Daoy (cell line): ENCODE measurements at places on chromosomes 6 and 20. TPM values are rescaled to one million over a fixed set of nuclear protein-coding genes. Genes with fewer than 3 reads are reported as not detected.

Gene SLC17A1
- total RNA-seq: not detected in 2 replicates

Gene CALHM4
- not detected in 2 replicates for total RNA-seq

GRCh38 chr20:25177890-25178321 lies 17.6 kb upstream of the ENTPD6 start:
- DNase-seq: peak; percentile 76

DNA sequence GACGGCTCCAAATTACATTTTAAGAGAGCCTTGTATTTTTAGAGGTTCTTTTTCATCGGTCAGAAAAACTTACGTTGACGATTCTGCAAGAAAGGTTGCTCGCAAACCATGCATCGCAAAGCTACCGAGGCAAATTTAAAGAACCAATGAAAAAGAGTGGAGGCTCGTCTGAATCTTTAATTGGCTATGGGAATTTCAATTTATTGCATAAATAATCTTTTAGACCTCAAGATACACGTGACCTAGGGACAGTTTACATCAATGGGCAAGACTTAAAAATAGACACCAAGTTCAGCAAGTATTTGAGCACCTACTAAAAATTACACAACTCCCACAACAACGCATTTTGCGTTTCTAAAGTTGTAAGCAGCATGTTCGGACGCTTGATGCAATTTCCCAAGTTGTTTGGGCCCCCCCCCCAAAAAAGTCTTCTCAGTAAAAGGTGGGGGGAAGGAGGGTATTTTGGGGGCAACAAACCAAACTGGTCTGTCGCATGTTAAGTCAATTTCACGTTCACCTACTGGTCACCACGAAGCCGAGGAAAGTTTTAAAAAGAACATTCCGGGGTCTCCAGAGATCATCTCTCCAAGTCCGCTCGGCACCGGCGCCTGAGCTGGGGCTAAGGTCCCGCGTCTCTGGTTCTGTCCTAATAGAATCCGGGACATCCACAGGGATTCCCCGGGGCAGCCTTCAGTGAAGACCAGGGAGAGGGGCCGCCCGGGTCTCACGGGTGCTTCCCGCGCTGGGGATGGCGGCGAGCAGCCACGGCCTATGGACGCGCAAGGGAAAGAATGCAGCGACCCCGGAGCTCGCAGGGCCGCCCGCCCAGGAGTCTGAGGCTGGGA lies 851 bp downstream of the SNX5 start:
- no peak for DNase-seq

Gene CGA
- total RNA-seq: not detected in 2 replicates

Gene FAM83C
- total RNA-seq: not detected in 2 replicates
